SW 1271 (cell line): ENCODE measurements at places on chromosomes 12 and 14.

- DNase-seq, result no peak
These were observed 46.8 kb downstream of the TRMT5 start for GRCh38 chr14:60933920-60934655.

- no peak for DNase-seq
These were observed 154.8 kb downstream of the TMX1 start for GRCh38 chr14:51394804-51395203.

DNA sequence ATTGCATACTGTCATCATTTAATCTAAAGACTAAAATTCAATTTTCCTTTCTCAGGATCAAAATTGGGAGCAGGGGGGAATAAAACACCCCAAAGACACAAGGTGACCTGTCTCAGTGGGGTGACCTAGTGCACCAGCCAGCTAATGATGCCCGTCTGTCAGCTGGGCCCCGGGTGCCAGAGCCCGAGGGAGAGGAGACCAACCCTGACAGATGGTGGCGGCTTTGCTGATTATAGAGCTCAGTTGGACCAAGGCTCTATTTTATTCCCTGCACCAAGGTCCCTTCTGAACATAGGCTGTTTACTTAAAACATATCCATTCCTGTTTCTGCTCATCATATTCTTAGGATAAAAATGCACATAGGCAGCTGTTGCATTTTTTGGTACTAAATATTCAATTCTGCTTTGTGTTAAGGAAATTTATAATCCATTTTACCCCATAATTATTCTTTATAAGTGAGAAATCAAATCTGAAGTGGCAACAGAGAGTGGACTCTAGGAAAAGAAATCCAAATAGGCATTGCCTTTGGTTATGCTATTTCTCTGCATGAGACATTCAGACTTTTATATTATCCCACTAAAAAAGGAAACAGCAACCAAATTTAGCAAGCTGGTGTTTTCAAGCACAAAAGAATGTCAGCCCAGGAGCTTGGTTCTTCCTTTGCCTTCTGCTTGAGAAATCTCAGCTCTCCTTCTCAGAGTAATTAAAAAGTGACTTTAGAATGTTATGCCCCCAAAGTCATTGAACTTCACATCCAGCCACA lies 96.8 kb upstream of the IFNG-AS1 start:
- DNase-seq, result no peak

DNA sequence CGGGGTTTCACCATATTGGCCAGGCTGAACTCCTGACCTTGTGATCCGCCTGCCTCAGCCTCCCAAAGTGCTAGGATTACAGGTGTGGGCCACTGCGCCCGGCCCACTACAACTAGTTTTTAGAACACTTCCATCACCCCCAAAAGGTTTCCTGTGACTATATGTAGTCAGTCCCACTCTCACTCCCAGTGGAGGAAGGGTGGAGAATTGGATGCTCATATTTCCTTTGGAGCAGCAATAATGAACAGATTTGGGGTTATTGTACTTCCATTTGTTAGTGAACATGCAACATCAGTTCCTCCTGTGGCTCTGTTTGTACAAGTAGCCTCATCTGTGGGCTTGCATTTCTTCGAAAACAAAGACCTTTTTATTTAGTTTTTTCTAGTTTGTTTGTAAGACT lies 35.8 kb downstream of the RAP1B start:
- DNase-seq, result no peak

GRCh38 chr14:62443796-62444195 lies 601.5 kb downstream of the KCNH5 start:
- DNase-seq, result no peak

- no peak for DNase-seq
These were observed 7.1 kb upstream of the SERPINA9 start for GRCh38 chr14:94483071-94483451.

DNA sequence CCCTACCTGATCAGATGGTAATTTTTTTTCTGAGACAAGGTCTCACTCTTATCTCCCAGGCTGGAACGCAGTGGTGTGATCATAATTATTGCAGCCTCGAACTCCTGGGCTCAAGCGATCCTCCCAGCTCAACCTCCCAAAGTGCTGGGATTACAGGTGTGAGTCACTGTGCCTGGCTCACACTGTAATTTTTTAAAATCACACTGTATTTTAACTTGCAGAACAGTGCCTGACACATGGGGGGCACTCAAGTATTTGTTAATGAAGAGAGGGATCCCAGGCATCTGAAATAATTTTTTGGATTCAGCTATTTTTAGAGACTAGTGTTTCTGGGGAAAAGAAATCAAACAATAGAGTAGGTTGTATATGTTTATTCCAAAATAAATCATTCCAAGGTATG lies 21.7 kb downstream of the LIMA1 start:
- no peak for DNase-seq

GRCh38 chr12:47744005-47744651 lies 14.6 kb downstream of the RAPGEF3 start:
- no peak for DNase-seq

DNA sequence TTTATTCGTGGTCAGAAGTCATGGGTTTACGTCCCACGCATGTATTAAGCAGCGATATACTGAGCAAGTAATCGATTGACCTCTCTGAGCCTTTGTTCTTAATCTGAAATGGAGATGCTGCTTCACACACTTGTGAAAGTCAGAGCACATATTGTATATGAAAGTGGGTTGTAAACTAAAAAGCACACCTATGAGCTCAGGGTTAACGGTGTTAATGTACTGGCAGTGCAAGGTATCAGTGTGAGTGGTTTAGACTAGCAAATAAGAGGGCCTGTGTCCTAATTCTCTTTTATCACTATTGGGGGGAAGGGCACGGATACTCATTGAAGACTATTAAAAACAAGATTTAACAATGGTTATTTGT lies 676 bp downstream of the MRPL42 start:
- DNase-seq, result no peak

DNA sequence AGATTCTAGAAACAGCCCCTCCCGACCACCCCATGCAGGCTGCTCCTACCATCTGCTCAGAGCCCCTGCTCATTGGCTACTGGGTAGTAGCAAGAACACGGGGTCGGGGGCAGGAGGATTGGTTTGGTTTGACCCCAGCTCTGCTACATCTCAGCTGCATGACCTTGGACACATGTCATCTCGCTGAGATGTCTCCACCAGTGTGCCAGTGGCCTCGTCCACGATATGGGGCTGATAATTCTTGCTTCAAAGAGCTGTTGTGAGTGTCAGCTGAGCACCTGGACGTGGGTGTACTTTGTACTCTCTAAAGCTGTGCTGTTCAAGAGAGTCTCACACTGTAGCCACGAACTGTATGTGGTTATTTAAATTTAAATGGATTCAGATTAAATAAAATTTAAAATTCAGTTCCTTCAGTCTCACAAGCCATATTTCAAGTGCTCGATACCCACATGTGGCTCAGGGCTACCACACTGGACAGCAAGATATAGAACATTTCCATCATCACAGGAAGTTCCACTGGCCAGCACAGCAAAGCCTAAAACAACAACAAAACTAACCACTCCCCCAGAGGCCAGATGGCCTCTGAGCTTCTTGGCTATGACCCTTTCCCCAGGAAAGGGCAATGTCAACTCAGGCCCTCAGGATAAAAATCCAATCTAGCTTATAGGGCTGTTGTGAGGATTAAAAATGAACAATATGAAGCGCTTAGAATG lies 18.6 kb downstream of the LTBP2 start:
- DNase-seq, result no peak

DNA sequence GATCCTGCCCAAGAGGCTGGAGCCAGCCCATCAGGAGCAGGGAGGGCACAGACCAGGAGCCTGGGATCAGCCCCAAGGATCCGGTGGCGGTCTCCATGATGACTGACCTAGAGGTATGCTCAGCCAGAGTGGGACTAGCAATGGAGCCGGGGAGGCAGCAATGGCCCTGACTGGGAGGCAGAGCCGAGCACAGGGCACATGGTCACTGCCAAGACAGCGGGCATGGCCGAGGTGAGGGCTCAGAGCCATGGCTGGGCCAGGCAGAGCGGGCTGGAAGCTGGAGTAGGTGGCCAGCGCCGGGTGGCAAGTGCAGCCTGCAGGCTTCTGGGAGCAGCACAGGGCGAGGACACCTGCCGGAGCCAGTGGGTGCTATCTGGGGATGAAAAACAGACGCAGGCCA lies 259.3 kb downstream of the BCL11B start:
- DNase-seq, result no peak

DNA sequence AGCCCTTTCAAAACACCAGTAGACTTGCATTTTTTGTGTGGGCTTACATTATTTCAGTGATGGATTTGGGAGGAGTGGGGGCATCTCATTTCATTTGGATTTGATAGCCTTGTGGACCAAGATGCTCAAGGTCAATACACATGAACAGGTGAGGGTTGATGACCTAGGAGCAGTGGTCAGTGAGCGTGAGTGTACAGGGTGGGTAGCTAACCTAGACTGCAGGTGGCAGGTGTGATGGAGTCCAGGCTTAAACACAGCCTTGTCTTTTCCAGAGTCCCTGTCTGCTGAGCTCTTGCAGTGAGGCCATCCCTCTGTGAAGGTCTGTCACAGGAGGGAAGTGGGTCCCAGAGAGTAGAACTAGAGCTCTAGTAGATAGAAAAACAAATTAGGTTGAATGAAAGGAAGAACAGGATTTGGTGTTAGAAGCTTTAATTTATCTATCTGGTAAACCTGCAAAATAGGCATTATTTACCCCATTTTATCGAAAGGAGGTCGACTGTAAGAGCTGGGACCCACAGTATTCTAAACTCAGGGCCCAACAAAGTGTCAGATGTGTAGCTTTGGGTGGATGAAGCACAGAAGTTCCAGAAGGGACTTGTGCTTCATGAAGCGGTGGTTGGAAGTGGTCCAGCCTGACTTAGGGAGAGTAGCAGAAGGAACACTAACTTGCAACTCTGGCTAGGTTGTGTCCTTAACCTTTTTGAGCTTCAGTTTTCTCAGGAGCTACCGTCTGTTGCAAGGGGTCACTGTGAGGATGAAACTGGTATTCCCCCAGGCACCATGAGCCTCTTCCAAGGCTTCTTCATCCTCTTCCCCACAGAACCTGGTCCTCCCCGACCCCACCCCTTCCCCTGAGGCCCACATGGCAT lies 18.2 kb downstream of the RPS6KL1 start:
- DNase-seq, result no peak

- no peak for DNase-seq
These were observed 59.7 kb upstream of the CCDC196 start for GRCh38 chr14:66426451-66426850.

DNA sequence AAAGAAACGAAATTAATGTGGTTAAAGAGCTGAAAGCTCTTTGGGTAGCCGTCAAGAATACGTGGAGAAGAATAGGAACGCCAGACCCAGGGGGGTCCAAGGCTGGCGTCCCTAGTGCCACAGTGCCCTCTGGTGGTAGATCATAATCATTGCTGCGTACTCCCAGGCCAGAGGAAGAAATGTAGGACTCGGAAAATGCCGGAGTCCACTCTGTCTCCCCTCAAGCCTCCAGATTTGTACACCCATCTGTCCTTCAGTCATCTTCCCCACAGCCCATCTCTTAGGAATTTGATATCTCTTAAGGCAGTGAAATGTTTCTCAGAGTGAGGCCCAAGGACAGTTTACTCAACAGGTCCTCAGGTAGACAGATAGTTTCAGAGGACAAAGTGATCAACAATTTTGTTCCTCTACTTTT lies 25.4 kb upstream of the PLEKHG6 start:
- peak; percentile 86 for DNase-seq

- DNase-seq, result no peak
These were observed 115.4 kb downstream of the SINHCAF start for GRCh38 chr12:31210541-31210940.

- DNase-seq, result no peak
These were observed 934.4 kb downstream of the AACS start for GRCh38 chr12:125999628-126000027.

- no peak for DNase-seq
These were observed 110.7 kb downstream of the SLC25A21 start for GRCh38 chr14:37061697-37062096.

- DNase-seq, result no peak
These were observed 76.0 kb downstream of the WDR20 start for GRCh38 chr14:102215576-102216250.

- no peak for DNase-seq
These were observed 364.5 kb upstream of the DIO2 start for GRCh38 chr14:80575763-80576162.
